ENCODE measurements at places on chromosomes 2 and 18.

DNA sequence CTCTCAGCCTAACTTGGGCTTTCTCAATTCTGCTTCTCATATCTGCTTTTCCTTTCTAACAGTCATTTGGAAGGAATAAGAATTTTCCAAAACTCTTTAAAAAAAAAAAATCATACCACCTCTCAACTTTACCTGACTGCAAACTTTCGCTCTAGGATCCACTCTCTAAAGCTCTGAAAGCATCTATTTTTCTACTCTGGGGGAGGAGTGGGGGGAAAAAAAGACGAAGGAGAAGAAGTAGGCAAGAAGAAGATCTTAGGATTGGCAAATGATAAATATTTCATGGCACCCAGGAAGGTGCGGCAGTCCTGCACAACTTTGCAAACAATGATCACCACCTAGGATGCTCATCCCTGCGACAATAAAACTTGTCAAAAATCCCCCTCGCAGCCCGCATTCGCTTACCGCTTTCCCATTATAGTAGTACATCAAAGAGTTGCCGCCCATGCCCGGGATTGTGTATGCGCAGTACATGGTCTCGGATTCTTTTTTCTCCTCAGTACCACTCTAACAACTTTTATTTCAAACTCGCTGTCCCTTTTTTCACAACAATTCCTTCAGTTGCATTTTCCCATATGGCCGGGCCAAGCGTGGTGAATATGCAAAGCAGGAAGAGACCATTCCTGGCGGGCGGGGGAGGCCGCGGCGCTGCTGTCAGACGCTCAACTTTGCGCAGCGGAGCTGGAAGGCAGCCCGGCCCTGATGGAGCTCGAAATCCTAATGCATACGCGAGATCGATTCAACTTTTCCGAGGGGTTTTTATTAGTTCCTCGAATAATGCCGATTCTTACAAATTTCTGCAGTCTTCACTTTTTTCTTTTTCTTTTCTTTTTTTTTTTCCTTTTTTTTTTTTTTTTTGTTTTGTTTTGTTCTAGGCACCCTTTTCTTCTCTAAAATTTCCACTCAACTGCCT, 266.5 kb downstream of the TCF4 start:
- peak; percentile 90 for DNase-seq

GRCh38 chr18:48345596-48345995, 63.6 kb downstream of the ZBTB7C start:
- no peak for DNase-seq

DNA sequence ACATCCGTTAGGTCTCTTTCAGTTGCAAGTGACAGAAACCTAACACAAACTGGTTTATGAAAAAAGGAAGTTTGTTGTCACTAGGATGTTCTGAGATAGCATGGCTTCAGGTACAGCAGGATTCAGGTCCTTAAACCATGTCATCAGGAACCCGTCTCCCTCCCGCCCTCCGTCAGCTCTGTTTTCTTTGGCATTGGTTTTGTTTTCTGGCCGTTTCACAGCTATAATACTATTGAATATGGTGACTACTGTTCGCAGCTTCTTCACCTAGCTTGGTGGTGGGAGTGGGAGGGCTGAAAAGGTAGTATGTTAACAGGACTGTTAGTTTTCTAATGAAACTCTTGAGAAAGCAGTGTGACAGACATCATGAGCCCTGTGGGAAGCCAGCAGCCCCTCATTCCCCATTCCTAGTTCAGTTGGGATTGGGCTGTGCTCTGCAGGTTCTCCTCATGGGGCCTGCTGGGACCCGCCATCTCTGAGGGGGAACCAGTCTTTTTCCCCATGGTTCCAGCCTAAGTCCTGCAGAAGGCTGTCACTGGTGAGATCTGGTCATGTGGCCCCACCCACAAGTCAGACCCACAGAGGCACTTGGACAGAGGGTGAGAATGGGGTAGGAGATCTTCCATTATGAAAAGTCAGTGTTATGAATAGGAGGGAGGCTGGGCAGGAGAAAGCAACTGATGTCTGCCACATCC, 12.1 kb downstream of the PTMA start:
- no peak for DNase-seq

- no peak for DNase-seq
These were observed 191.6 kb downstream of the TTC32 start for GRCh38 chr2:19710230-19710629.

- DNase-seq: no peak
These were observed 332.9 kb upstream of the NT5C1B start for GRCh38 chr2:18922276-18922675.

GRCh38 chr2:122851161-122851560, 1095.7 kb downstream of the TSN start:
- no peak for DNase-seq
